ENCODE measurements at places on chromosomes 16 and 17.

- DNase-seq = no peak
These were observed 7.1 kb downstream of the MIEN1 start for GRCh38 chr17:39722965-39723848.

GRCh38 chr17:32264140-32264799, 1.4 kb upstream of the RHBDL3 start:
- peak; percentile 54 for DNase-seq

DNA sequence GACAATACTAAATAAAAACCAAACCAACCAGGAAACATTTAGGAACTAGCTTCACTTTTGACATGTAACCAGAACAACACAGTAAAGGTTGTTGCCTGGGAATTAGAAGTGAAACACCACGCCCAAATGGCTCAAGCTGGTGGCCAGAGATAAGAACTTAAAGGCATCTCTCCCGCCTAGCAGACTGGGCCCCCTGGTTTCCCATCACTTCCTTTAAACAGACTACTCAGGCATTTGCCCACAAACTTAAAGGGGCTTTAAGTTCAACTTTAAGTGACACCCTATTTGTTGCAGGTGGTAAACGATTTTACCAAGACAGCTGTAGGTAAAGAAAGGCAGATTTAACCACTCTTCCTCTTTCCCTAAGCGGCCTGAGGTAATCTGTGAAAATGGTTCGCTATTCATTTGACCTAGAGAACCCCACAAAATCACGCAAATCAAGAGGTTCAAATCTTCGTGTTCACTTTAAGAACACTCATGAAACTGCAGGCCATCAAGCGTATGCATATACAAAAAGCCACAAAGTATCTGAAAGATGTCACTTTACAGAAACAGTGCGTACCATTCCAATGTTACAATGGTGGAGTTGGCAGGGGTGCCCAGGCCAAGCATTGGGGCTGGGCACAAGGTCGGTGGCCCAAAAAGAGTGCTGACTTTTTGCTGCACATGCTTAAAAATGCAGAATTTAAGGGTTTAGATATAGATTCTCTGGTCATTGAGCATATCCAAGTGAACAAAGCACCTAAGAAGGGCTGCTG, 40.8 kb upstream of the BPTF start:
- DNase-seq = no peak

DNA sequence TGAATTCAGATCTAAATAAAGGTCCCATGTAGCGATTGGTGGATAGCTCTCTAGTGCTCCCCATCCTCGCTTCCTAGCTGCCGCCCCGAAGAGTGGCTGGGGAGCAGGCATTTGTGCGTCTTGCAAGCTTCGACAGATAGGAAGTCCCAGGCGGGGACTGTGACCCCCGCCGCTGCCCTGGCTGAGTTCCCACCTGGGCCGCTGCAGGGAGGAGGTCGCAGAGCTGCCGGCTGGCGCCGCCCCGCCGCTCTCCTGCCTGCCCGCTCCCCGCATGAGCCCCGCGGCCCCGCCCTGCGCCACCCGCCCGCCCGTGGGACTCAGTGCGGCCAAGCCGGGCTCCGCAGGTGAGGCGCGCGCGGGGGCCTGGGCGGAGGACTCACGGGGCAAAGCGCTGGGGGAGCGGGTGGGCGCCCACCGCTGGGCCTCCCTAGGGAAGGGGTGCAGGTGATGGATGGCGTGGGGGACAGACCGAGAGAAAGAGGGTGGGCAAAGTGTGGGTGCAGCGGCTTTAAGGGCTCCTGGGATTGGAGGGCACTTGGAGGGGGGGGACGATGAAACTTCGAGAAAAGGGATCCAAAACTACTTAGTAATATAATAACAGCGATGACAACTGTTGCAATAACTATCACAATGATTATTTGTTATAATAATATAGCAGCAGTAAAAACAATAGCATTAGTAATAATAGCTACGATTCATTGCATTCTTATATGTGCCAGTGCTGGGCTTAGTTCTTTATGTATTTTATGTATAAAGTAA, at the start of gene OTOA:
TSS of gene OTOA (plus strand) at position 80 of the 759 bp plus-strand sequence. CDS start 14,547 bp downstream, outside the sequence.
- DNase-seq = peak; percentile 49

- DNase-seq = no peak
These were observed 5.0 kb upstream of the FTSJ3 start for GRCh38 chr17:63832455-63832854.

- DNase-seq = no peak
These were observed 1.7 kb downstream of the MYH1 start for GRCh38 chr17:10516638-10517037.

DNA sequence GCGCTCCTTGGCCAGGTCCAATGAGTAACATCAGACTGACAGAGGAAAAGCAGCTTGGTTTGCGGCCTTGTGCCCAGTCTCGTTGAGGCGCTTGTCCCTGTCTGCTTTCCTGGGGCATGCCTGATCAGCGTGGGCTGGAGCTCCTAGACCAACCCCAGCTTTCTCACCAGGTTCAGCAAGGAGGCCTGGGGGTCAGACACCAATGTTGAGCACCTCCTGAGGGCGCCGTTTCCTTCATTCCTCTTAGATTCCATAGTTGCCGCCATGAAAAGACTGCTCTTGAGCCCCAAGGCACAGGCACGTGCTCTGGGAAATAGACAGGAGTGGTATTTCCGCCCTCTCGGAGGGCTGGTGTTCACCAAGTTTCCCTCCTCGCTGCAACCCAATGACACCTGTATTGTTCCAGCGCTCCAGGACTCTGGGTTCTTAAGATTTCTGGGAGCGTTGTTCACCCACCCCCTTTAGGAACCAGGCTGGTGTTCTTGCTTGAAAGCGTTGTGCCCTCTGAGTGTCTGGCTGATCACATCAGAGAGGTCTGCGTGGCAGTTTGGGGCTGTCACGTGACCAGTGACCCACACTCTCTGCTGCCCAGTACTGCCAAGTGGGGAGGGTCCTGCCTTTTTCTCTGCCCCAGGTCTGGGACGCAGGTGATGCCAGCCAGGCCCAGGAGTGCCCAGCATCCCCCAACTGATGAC, 18.0 kb downstream of the KCTD2 start:
- no peak for DNase-seq

DNA sequence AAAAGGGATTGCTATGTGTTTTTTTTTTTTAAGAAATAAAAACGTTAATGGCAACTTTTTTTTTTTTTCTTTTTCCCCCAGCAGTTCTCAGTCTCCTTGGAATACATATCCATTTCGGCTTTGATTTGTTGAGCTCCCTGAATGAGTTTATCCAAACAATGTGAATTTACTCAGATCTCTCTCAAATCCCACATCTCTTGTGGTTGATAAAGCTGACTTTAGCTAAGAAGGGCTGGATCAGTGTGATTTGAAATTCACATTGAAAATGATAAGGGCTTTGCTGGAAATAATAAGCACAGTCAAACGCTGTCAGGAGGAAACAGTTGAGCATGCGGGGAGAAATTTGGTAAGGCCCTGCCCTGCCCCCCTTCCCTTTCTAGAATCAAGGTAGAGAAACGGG, 74.1 kb upstream of the IRX3 start:
- DNase-seq = no peak

DNA sequence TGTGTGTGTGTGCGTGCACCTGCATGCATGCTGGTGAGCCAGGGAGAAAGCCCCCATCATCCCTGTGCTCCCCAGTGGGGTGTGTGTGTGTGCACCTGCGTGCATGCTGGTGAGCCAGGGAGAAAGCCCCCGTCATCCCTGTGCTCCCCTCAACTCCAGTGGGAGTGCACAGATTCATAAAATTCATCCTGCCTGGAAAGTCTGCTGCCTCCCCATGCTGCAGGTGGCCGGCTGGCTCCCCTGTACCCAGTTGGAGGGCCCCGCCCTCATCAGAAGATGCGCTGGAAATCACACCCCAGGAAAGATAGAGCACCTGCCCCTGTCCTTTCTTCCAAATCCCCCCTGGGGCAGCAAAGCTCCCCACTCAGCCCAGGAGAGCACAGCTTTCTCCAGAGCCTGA, 84.8 kb upstream of the DOC2B start:
- DNase-seq = no peak

DNA sequence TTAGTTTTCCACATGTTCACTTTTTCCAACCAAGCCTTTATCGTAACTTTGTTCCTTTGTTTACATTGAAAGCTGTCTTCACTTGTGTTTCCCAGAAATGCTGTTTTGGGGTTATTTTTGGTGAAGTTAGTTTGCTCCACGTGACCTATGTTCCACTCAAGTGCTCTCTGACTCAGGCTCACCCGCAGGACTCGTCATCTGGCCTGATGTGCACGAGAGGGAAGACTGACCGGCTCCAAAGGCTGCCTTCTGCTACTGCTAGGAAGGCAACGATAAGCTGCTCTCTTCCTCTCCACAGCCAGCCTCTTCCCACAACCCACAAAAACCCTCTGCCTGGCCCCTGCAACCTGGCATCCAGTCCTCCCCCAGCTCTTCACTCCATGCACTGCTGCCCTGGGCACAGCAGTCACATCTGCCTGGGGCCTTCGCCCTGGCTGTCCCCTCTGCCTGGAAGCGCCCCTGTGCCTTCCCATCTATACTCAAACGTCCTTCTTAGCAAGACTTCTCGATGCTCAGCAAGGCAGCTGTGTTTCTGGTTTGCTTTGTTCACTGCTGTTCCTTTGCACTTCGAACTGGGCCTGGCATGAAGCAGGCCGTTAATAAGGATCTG, 28.0 kb downstream of the ZCCHC14 start:
- DNase-seq = no peak

- no peak for DNase-seq
These were observed 27.9 kb upstream of the ENDOV start for GRCh38 chr17:80387071-80387470.

GRCh38 chr17:61568219-61569072, 22.6 kb downstream of the NACA2 start:
- no peak for DNase-seq

- no peak for DNase-seq
These were observed 3.3 kb downstream of the BCAR1 start for GRCh38 chr16:75248142-75248535.

DNA sequence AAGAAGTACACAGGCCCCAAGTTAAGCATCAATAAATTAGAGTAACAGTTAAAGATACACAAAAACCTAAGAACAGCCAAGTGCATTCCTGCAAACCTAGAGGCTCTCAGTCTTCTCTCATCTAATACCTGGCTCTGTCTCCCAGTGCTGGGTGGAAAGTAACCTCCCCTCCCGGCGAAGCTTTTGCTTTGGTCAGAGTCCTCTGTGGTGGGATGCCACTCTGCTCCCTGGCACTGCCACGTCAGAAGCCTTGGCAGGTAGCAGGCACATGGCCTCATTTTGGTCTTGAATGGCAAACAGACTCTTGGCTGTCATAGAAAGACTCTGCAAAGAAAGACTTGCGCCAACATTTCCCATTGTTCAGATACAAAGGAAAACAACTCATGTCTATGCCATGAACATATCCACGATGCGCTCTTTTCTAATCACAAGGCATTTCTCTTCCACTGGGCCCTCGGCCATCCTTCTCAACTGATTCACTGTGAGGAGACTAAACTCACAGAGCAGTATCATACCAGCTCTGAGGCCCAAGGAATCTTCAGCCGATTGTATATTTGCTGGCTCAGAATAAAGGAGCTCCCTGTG, 21.2 kb downstream of the MTHFSD start:
- DNase-seq = no peak

DNA sequence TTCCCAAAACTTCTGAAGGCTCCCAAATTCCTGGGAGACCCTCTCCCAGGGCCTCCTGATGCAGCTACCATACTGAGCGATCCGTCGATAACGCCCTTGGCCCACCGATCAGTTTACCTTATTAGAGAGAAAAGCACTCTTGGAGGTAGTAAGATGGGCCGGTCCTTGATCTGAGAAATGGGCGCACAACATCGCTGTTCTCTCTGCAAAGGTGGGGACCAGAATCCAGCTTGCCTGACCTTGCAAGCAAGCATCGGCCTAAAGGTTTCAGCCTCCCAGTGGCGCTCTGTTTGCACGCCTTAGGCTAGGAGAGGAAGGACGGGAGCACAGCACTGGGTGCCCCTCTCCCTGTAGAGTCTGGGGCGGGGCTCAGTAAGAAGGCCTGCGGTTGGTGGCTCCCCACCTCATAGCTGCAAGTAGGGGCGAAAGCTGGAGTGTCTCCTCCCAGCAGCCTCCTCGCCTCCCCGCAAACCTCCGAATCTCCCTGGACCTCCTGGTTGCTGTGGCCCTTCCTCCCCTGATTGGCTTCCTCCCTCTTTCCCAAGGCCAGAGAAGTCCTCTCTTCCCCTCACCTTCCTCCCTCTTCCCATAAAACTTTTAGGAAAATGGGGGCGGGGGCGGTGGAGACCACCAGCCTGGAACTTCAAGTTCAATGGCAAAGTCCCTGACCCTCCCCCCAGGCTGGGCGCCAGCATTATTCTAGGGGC, at the start of gene PRAC1:
TSS of gene PRAC1 (minus strand) at position 318 of the 707 bp plus-strand sequence. CDS start at position 192, 126 bp downstream.
- no peak for DNase-seq

DNA sequence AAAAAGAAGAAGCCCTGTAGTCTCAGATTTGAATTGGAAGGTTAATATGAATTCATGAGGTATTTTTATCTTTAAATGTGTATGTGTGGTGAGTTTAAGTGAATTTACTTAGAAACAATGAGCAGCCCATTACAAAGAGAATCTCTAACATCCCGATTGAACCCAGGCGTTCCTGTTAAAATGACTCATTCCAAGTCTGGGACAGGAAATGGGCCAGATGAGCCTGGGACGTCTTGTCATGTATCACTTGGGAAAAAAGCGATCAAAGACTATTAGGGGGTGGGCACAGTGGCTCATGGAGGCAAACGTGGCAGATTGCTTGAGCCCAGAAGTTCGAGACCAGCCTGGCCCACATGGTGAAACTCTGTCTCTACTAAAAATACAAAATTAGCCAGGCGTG, 81.6 kb downstream of the SEC14L1 start:
- DNase-seq = no peak

- peak; percentile 56 for DNase-seq
These were observed 654 bp downstream of the TNFAIP1 start for GRCh38 chr17:28335959-28336871.
